ENCODE measurements at places on chromosomes 1 and 21. TPM values are rescaled to one million over a fixed set of nuclear protein-coding genes. Genes with fewer than 3 reads are reported as not detected.

CFHR5 gene
- total RNA-seq, result not detected

PCP4L1 gene
- total RNA-seq, result not detected

KPRP gene
- total RNA-seq, result not detected

PGLYRP4 gene
- not detected for total RNA-seq

NCAM2 gene
- 5.2 TPM for total RNA-seq

CLDN17 gene
- total RNA-seq, result not detected

TMEM54 gene
- 17.4 TPM for total RNA-seq

LIN28A gene
- total RNA-seq, result not detected

OR2M3 gene
- not detected for total RNA-seq

USH2A gene
- under 0.01 TPM for total RNA-seq

NPHS2 gene
- total RNA-seq, result not detected

PROX1 gene
- total RNA-seq, result under 0.01 TPM

RXFP4 gene
- total RNA-seq, result not detected

ANKRD45 gene
- 0.43 TPM for total RNA-seq

ZFP69 gene
- total RNA-seq, result 4.5 TPM

OR14K1 gene
- not detected for total RNA-seq

TMEM50A gene
- total RNA-seq, result 142 TPM

C1orf56 gene
- 2.6 TPM for total RNA-seq

ALPL gene
- 1.3 TPM for total RNA-seq

LYPD8 gene
- under 0.01 TPM for total RNA-seq

AXDND1 gene
- total RNA-seq, result not detected

KCND3 gene
- 1.3 TPM for total RNA-seq

IFI44 gene
- total RNA-seq, result 4.7 TPM

NBPF4 gene
- under 0.01 TPM for total RNA-seq

RXRG gene
- not detected for total RNA-seq

INAVA gene
- not detected for total RNA-seq

ATP1B1 gene
- 37.1 TPM for total RNA-seq

TIE1 gene
- under 0.01 TPM for total RNA-seq
